ENCODE measurements at places on chromosomes 5 and 9.

DNA sequence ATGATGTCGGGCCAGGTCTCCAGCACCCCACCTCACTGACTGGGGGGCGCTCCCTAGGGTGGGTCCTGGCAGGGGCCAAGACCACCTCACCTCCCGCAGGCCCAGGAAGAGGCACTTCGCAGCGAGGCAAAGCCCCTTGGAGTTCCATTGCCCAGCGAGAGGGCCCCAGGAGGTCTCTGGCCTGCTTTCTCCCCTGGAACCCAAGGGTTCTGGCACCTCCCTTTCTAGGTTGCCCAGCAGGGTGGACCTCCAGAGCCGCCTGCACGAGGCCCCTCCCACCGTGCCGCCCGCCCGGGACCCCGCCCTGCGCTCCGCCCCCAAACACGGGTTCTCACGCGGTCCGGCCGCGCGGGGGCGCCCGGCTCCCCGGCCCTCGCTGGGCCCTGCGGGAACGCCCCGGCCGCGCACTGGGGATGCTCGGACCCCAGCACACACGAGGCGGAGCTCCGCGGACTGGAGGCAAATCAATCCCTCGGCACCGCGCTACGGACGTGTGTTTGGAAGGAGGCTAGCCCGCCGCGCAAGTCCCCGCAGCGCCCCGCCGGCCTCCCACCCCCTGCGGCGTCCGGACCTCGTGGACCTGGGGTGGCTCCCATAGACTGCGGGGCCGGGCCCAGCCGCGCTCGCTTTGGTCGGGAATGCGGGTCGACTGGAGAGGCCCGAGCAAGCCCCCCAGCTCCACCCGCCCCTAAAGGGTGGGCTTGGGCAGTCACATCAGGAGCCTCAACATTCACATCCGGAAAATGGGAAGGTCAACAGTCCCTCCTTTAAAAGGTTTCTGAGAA lies 99.5 kb upstream of the LMX1B start:
- peak; percentile 58 for DNase-seq

DNA sequence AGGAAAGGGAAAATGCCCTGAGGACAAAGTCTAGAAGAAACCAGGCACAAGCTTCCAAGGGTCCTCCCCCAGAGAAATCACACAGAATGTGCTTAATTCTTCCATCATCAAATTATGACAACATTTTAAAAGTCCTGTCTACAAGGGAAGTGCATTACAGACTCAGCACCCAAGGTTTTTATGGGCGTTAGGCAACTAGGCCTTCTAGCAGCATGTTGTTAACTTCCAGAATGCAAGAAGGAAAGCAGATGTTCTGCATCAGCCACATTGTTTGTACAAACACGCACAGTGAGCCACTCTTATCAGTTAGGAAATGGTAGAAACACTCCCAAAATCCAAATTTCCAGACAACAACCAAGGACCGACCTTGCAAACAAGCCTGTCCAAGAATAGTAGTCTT lies 26.5 kb downstream of the SMC5 start:
- DNase-seq = no peak

DNA sequence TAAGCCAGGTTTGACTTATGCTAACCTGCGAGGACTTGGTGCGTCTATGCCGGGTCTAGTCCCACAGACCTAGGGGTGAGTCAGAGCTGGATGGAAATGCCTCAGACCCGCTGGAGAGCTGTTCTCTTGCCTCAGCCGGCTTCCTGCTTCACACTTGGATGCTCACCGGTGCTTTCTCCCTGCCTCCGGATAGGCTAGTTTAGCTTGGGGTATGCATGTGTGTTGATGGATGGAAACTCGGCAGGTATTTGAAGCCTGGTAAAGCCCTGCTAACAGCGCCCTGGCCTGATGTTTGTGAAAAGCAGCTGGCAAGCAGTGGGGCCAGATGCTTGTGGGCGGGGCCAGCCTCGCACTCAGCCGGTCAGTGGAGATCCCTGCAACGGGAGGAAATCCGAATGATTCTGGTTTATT lies 29.3 kb downstream of the PRRC2B start:
- DNase-seq = no peak

GRCh38 chr9:91418215-91418610 lies 5.4 kb downstream of the NFIL3 start:
- DNase-seq = no peak

DNA sequence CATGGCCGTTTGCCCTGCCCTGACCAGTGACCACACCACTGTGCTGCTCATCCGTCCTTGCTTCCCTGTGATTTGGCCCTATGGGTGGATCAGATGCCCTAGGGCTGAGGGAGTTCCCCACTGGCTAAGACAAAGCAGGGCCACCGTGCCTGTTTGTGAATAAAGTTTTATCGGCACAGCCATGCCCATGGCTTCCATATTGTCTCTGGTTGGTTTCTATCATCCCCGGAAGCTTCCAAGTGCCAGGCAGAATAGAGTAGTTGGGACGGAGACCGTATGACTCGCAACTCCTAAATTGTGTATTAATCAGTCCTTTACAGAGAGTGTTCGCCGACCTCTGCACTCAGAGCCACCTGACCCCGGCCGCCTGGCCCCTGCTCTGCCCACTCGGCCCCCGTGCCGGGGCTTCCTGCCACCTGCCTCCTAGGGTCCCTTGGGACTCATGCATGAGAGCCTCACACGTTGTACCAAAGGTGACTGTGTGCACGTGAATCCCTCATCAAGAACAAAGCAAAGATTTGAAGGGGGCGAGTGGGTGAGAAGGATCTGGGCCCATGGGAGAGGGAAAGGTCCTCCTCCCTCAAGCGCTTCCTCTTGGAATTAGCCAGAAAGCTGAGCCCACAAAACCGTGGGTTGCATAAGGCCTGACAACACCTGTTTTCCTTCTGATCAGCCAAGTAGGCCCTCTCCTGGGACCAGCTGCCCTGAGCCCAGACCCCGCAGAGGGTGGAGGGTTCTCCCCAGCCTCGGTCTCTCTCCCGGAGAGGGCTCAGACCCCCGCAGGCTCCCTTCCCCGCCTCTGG lies 11.7 kb upstream of the FCN2 start:
- no peak for DNase-seq

DNA sequence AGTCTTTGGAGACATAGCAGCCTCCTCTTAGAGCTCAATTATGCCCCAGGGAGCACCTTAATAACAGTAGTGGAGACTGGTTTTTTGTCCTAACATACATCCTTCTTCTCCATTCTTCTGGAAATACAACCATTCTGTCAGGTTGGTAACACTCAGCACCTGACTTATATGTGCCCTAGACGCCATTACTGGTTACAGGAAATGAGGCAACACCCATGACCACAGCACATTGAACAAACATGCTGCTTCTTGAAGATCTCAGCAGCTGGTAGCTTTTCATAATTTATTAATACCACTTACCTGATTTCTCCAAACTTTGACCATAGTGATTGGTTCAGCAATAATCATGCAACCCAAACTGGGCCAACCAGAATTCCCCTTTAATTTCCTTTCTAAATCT lies 25.1 kb upstream of the TRPM3 start:
- no peak for DNase-seq

DNA sequence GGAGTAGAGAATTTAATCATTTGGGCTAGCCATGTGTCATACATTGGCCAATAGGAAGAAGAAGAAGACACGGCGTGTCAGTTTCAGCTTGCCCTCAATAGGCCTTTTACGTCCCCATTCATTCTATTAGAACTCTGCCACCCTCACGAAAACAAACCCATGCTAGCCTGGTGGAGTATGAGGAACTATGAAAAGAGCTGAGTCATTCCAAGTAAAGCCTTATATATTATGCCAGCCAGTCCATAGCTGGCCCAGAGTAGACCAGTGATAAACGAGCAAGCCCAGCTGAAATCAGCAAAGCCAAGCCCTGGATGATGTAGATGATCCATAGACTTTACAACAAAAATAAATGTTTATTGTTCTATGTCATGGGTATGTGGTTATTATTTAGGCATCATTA lies 895.1 kb downstream of the TLE1 start:
- no peak for DNase-seq

- DNase-seq = no peak
Measured at GRCh38 chr9:18675332-18675731, 201.4 kb downstream of the ADAMTSL1 start.

- DNase-seq = no peak
Measured at GRCh38 chr5:135422419-135422818, 23.4 kb upstream of the MACROH2A1 start.

GRCh38 chr9:107447834-107448233 lies 41.7 kb downstream of the KLF4 start:
- no peak for DNase-seq

GRCh38 chr5:65418661-65419060 lies 63.1 kb downstream of the ADAMTS6 start:
- no peak for DNase-seq

- DNase-seq = no peak
Measured at GRCh38 chr5:173499471-173500212, 116.8 kb downstream of the BOD1 start.

GRCh38 chr5:150397146-150397781 lies 15.4 kb downstream of the CD74 start:
- DNase-seq = no peak

DNA sequence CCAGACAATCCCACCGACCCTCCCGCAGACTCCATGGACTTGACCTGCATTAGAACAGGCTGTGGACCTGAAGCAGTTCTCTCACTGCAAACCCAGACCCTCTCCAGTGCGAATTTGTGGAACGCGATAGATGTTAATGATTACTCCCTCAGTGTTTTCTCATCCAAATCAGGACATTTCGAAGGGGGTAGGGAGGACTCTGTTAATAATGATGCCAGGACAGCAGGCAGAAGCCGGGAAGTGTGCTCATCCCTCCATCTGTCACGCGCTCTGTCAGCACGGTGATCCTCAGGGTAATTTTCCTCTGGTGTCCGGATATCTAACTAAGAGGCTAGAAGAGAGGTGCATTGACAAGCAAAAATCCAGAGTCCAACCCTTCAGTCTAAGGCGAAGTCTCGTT lies 18.8 kb downstream of the RAPGEF1 start:
- DNase-seq = no peak

GRCh38 chr5:103461243-103461642 lies 101.3 kb downstream of the NUDT12 start:
- no peak for DNase-seq

DNA sequence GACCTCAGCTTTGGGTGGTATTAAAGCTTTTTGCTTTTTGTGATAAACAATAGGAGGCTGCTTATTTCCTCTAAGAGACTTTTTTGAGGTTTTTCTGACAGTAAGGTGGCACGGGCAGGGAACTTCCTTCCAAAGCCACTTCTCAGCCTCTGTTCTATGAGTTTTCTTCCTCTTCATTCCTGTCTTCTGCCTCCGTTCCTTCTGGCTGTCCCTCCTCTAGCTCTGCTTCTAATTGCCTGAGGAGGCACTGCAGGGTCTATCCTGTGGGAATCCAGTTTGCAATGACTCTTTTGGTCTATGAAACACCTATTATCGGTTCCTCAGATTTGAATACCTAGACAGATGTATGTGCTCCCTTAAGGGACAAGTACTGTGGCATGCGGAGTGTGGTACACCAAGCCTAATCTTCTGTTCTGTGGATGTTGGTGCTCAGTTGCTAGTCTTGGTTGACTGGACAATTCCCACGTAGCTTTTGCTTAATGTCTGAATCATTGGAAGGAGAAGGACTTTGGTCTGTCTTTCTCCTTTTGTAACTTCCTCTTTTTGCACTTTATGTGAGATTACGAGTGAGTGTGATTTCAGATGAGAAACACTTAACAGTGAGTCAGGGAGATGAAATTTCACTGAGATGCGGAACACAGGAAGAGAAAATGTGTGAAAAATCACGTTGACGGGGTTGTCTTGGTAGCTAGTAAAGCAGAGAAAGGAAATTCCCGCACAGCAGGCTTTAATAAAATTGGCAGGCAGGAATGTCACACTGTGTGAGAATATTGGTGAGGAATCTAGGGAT lies 305.2 kb downstream of the EFNA5 start:
- no peak for DNase-seq

DNA sequence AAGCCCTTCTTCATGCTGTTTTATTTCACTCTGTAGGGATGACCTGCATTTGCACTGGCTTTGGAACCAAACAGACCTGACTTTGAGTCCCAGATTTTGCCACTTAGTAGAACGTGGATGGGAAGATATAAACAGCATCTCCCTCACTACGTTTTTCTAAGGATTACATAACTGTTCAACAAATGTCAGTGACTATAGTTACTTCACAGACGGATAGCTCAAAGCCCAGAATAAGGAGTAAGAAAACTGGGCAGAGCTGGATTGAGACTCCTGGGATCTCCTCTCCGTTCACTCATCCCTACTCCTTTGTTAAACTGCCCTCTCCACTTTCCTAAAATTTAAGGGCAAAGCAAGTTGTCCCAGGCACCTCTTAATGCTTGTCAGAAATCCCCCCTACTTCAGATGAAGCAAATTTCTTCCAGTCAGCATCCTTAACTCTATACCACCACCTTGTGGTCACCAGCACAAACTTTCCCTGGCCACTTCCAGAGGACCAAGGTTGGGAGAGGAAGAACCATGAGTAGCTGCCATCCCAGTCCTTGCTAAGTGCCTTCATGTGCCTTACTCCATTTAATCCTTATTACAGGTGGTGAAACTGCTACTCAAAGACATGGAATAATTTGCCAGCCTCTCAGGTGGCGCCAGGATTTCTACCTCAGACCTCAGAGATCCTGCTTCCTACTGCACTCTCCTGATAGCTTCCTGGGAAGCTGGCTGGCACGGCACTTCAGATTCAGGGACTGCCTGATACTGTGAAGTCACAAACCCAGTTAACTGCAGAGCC lies 38.4 kb downstream of the EGR1 start:
- DNase-seq = peak; percentile 53

- no peak for DNase-seq
Measured at GRCh38 chr9:14136646-14137370, 177.1 kb downstream of the NFIB start.

DNA sequence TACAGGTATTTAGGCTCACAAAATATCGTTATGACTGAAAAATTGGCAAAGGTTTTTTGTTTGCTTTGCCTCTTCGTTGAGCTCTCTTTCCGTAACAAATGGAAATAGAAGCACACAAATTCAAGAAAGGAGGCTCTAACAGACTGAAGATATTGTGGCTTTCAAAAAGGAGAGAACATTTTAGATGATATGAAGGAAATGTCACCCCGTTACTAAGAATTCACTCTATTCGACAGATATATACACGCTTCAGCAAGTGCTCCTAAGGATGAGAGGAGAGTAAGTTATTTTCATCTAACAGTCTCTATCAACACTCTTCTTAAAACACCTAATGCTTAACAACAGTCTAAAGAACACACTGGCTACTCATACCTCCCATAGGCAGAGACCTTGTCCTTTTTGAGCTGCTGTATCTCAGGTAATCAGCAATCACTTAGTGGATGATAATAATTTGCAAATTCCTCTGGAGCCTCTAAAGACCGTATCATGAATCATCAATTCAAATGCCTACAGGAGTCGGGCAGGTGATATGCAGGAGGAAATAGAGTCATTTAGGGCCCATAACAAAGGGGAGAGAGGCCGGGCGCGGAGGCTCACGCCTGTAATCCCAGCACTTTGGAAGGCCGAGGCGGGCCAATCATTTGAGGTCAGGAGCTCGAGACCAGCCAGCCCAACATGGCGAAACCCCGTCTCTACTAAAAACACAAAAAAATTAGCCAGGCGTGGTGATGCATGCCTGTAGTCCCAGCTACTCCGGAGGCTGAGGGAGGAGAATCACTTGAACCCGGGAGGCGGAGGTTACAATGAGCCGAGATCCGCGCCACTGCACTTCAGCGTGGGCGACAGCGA lies 1.4 kb upstream of the HSDL2 start:
- peak; percentile 31 for DNase-seq

GRCh38 chr5:129905473-129906176 lies 1.4 kb downstream of the CHSY3 start:
- DNase-seq = no peak

GRCh38 chr9:108108852-108109448 lies 619.4 kb upstream of the KLF4 start:
- DNase-seq = no peak
